A549 (cell line): ENCODE measurements at places on chromosomes 6 and 20. TPM values are rescaled to one million over a fixed set of nuclear protein-coding genes. Genes with fewer than 3 reads are reported as not detected.

DNA sequence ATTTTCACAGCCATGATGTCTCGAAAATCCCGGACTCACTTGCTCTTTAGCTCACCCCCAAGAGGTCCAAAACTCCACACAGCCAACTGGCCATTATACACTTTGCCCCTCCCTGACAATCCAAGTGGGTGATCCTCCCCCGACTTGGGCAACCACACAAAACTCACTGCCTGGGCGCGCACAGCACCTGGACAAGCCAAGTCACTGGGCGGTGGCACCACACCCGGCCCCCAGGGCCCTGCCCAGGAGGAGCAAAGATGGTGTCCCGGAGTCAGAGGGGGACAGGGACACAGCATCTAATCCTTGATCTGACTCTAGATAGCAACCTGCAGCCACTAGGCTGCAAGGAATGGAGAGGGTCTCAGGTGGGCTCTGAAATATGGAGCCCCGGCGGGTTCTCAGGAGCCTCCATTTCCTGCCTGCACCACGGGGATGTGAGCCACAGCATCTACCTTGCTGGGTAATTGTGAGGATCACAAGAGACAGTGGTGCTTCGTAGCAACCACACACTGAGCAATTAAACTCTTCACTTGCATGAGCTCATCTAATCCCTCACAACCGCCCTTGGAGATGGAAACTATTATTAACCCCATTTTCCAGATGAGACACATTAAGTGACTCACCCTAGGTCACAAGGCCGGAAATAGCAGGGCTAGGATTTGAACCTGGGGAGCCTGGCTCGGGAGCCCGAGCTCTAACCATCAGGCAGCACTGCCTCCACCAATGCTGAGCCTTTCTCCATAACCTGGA, 66.6 kb downstream of the BMP7 start:
- no peak for DNase-seq

DNA sequence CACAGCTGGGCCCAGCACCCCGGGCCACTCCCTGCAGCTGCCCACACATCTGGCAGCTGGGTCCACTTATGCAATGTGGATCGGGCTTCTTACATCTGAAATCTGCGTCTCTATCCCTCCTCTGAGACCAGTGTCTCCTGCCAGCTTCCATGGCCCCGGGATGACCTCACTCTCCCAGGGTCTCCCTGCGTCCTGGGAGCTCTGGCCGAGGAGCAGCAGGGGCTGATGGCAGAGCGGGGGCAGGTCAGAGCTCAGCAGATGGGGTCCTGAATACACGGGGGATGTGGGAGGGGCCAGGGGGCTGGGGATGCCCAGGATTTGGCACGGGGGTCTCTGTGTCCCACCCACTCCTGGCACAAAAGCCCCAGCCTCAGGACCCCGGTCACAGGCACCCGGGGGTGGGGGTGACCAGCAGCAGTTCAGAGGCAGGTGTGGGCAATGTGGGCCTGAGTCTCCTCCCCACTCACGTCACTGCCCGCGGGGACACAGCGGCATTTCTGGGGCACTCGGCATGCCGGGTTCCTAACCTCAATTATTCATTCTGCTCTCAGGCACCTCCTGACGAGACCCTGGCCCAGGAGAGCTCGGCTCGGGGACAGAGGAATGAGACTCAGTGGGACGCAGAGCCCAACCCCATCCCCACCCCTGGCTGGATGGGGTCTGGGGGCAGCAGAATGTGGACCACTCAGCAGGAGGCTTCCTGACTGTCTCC, 16.4 kb downstream of the CHRNA4 start:
- no peak for DNase-seq

BPI gene
- not detected in 3 replicates for polyA plus RNA-seq

RBM24 gene
- polyA plus RNA-seq, result 13.5 to 13.9 TPM (median 13.7 TPM) in 3 replicates

- no peak for DNase-seq
These were observed 166.1 kb upstream of the OPRM1 start for GRCh38 chr6:153872946-153873345.

GABRR1 gene
- not detected in 3 replicates for polyA plus RNA-seq

DNA sequence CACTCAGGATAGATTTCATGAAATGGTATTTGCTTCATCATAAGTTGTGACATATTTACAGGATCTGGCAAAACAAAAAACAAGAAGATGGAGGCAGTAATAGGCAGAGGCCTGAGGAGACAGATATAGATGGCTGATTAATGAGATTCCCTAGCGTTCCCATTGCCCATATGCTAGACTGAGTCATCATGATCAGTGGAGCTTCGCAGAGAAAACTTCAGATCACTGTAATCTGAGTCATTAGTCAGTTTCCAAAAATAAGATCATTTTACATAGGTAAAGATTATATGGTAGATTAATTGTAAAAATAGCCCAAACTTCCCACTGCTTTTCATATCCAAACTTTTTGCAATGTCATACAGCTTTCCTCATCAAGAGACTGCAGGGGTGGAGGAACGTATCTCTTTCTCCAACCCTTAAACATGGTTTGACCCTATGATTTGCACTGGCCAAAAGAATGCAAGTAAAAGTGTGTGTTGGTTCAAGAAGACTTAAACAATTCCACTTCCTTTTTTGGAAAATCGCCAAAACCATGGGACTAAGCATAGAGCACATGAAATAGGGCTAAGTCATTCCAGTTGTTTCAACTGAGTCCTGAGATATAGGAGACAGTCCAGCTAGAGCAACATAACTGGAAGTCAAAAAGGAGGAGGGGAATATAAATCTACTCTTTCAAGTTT, 626.0 kb downstream of the RNF144B start:
- DNase-seq, result no peak

DNA sequence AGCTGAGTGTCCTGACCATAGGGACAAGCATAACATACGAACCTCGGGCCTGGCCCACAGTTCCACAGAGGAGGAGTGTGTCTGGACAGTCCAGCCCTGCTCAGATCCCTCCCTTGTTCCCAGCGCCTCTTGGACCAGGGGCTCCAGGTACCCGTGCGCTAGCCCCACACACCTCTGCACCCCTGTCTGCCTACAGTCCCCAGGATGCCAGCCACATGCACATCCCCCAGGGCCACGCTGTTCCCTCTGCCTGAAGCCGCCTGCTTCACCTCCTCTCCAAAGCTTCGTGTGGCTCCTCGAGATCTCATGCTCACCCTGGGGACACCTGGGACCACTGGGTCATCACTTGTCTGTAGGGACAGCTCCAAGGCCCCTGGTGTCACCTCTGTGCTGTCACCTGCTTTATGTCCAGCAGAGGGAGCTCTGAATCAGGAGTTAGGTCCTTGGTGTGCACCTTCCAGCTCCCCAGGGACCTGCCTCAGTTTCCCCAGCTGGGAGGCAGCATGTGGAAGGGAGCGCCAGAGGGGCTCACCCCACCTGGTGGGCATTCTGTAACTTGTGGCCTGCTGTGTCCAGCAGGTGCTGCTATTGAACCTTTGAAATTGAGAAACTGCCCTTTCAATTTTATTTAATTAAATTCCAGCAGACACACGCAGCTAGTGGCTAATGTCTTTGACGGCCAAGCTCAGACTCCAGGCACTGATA, 7.3 kb upstream of the YTHDF1 start:
- DNase-seq, result peak; percentile 48

GRCh38 chr6:35569011-35569461, 56.3 kb upstream of the TULP1 start:
- peak; percentile 12 for DNase-seq

CCN6 gene
- not detected in 3 replicates for polyA plus RNA-seq

GRCh38 chr6:53361549-53362031, 12.8 kb upstream of the ELOVL5 start:
- peak; percentile 27 for DNase-seq

DNA sequence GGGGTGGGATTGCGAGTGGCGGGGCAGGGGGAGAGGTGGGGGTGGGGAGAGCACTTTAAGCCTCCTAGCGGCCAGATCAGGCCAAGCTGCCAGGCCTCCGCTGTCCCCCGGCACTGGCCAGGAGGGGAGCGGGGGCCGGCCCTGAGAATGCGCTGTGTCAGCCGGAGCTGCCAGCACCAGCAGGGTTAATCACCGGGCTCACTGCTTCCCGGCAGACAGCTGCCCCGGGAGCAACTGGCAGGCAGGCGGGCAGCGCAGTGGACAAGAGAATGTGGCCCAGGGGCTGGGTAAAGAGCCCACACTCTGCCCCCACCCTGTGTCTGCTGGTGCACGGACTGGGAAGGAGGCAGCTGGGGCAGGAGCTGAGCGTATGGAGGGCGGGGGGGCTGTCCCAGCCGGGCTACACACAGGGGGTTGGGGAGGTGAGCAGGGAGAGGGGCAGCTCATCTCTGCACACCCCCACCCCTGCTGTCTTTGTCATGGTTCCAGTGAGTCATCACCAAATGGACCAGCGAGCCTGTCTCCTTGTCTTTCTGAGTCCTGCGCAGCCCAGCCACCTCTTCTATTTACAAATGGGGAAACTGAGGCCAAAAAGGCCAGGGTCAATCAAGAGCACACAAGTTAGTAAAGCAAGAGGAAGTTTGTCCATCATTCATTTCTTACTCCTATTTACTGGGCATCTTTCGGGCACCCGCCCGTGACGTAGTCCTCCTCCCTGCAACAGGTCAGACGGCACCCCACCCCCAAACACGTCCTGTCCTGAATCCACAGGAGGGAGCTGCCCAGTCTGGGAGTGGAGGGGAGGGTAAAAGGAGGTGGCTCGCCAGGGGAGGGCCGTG, 2.1 kb upstream of the LAMA5 start:
- no peak for DNase-seq

DNA sequence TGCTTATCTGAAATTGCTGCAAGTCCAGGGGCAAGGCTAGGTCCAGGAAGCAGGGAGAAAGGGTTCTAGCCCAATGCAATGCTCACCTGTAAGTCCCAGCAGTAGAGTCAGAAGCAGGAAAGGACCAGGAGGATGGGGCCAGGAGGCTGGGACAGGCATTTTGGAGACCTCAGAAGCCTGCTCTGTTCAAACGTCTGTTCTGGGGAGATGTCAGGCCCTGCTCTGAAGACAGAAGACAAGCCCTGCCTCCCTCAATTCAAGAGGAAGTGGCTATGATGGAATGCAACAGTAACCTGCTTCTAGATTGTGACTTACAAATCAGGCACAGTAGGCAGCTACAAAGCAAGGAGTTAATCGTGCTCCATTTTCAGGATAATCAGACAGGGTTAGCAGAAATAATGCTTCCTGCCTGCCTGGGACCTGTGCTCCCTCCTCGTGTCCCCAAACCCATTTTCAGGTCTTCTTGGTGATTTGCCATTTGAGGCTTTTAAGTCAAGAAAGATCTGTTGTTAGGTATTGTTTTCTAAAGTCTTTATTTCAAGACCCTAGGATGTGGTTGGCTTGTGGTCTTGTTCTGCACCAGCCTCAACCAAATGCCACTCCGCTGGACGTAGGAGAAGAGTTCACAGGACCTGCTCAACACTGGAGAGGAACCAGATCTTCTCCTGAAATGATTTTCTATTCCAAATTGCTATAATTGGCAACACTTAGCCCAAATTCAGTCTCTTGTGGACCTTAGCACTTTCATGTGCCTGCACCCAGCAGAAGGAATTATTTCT, at the start of gene SIRPG:
TSS of gene SIRPG (minus strand) at position 224 of the 779 bp plus-strand sequence. CDS start at position 159, 65 bp downstream.
- no peak for DNase-seq

DEFB124 gene
- polyA plus RNA-seq, result 0.18 TPM in 1 of 3 replicates, not detected in the others

DNA sequence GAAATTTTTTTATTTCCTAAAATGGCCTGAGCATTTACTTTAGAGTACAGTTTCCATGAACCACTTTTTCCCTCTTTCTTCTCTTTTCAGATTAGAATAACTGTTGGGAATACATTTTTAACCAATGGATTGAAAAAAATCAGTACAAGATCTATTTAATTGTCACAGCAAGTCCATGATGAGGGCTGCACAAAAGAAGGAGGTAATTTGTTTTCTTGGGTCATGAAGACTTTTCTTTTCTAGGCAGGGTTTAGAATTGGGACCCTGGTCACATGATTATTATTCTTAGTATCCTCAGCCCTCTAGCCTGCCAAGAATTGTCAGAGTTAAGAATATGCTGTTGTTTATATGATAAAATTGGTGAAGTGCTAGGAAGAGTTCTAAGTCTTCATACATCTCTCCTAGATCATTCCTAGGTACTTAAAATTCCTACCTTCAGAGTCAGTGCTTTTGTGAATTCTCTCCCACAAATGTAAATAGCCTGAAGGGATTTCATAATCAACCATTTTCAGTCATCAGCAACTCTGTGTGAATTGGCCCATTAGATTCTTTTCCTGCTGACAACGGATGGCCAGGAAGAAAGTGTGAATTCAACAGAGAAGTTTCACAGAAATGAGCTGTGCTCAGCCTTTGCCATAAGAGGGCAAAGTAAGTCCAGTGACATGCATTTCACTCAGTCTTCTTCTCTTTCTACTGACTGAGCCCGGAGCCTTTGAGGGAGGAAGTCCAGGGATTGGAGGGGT, 32.4 kb upstream of the TPBG start:
- DNase-seq, result peak; percentile 2

SIRT5 gene
- polyA plus RNA-seq, result 4.9 to 6.0 TPM (median 5.1 TPM) in 3 replicates

GRCh38 chr6:121867095-121867494, 431.6 kb downstream of the GJA1 start:
- DNase-seq, result no peak

GRCh38 chr6:81381382-81381916, 371.0 kb downstream of the TENT5A start:
- no peak for DNase-seq

TBC1D7 gene
- 25.2 to 34.6 TPM (median 28.2 TPM) in 3 replicates for polyA plus RNA-seq

DNA sequence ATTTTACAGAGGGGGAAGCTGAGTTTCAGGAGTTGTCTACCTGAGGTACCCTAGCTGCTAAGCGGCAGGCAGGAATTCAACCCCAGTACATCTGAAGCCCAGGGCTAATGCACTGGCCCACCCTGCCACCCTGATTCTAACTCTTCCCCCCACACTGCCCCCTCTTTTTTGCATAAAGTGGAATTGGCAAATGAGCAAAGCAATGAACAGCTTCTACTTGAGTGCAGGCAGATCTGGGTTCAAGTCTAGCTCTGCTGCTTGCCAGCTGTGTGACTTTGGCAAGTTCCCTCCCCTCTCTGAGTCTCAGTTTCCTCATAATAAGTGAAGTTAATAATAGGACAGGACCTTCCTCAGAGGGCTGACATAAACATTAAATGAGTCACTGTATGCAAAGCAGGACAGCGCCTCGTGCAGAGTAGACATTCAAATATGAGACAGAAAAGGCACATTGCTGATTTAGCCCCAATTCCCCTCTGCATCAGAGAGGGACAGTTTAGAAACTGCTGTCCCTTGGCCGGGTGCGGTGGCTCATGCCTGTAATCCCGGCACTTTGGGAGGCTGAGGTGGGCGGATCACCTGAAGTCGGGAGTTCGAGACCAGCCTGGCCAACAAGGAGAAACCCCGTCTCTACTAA, 4.7 kb downstream of the ADA start:
- peak; percentile 24 for DNase-seq

DNA sequence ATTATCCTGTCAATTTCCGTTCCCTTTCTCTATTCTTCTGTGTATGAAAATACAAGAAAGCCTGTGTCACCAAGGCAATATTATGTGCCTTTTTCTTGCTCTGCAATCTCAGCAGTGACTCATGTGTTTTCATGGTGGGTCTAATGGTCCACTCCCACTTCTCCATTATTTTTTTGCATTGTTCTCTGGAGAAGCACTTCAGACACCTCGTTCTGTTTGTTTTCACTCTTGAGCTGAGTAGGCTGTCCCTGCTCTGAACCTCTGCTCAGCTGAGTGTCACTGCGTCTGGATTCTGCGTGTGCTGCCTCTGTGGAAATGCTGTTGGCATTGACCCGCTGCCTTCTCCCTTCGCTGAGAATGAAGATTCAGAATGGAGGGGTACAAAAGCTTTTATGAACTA, 230.6 kb downstream of the TMEM242 start:
- DNase-seq, result no peak

- DNase-seq, result no peak
These were observed 76.3 kb downstream of the PRND start for GRCh38 chr20:4798010-4798409.

- DNase-seq, result no peak
These were observed 218.9 kb downstream of the PLCB4 start for GRCh38 chr20:9287826-9288225.

TGM2 gene
- 348 to 469 TPM (median 441 TPM) in 3 replicates for polyA plus RNA-seq
